Activated CD4-positive, alpha-beta T cell treated with anti-CD3 and anti-CD28 coated beads, Interleukin-2, amount 10 ng/mL, durations not matched to agents 7 days and 5 days (primary cell): ENCODE measurements at places on chromosomes 4 and X.

DNA sequence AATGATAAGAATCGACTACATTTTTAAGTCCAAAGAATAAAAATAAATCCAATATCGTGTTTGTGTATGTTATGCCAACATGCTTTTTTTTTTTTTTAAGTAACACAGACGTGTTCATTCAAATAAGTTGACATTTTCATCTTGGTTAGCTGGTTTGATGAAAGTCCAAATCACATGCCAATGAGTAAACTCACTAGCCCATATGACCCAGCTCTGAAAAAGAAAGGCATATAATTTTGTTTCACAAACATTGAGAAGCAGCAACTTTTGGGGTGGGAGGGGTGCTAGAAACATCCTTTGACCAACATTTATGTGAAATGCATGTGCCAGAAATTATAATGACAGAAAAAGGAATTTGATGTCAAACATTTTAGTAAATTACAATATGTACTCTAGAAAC, 61.6 kb upstream of the SPP1 start:
- H3K27me3 ChIP-seq: peaks cover 19% of the 10 kb centered on the region
- no peak overlapping the region for H3K4me3 ChIP-seq
- no peaks in the 10 kb centered on the region for H3K4me1 ChIP-seq
- no peak for DNase-seq

- no peak for DNase-seq
- H3K27me3 ChIP-seq: no peaks in the 10 kb centered on the region
- no peak overlapping the region for H3K4me3 ChIP-seq
- no peak overlapping the region for H3K27ac ChIP-seq
- no peaks in the 10 kb centered on the region for H3K4me1 ChIP-seq
These were observed 44.3 kb upstream of the FAM9A start for GRCh38 chrX:8845469-8845868.

GRCh38 chr4:170729897-170730296, 640.1 kb upstream of the AADAT start:
- no peaks in the 10 kb centered on the region for H3K36me3 ChIP-seq
- no peaks in the 10 kb centered on the region for H3K4me1 ChIP-seq
- no peak overlapping the region for H3K4me3 ChIP-seq
- H3K27me3 ChIP-seq: no peaks in the 10 kb centered on the region

DNA sequence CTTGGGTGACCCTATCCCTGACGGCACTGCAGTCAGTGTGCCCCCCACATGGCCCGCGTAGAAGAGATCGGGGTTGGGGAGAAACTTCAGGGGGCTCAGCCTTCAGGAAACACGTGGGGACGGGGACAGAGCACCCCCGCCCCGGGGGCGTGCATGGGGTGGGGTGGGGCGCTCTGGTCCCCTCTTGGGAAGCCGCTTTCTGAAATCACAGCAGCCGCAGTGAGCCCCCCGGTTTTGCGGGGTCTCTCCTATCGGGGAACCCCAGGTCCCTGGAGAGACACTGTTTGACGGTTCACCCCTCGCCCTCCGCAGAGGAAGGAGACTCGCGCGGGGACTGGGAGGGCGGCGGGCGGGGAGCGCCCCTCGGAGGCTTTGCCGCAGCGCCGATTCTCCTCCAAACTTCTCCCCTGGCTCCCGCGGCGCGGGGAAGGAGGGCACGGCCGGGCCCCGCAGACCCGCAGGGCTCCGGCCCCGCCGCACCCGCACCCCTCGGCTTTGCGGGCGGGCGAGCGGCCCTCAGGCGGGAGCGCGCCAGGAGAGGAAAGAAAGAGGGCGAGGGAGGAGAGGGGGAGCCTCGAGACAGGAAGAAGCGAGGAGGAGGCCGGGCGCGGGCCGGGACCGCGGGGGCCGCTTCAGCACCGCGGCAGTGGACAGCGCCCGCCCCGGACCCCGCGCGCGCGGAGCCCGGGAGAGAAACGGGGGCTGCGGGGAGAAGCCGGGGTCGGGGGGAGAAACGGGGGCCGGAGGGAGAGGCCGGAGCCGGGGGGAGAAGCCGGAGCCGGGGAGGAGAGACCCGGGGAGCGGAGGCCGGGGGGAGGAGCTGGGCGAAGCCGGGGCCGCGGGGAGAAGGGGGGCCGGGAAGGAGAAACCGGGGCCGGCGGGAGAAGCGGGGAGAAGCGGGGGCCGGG, 612 bp downstream of the CPLX1 start:
- H3K4me3 ChIP-seq: no peak overlapping the region
- no peaks in the 10 kb centered on the region for H3K36me3 ChIP-seq
- peaks cover 2% of the 10 kb centered on the region for H3K4me1 ChIP-seq
- H3K27ac ChIP-seq: no peak overlapping the region
